Cortex of kidney (tissue), 1 donor: ENCODE measurements at places on chromosomes 5 and 9.

- no peak for DNase-seq
Measured at GRCh38 chr5:57368010-57368409, 114.6 kb downstream of the ACTBL2 start.

DNA sequence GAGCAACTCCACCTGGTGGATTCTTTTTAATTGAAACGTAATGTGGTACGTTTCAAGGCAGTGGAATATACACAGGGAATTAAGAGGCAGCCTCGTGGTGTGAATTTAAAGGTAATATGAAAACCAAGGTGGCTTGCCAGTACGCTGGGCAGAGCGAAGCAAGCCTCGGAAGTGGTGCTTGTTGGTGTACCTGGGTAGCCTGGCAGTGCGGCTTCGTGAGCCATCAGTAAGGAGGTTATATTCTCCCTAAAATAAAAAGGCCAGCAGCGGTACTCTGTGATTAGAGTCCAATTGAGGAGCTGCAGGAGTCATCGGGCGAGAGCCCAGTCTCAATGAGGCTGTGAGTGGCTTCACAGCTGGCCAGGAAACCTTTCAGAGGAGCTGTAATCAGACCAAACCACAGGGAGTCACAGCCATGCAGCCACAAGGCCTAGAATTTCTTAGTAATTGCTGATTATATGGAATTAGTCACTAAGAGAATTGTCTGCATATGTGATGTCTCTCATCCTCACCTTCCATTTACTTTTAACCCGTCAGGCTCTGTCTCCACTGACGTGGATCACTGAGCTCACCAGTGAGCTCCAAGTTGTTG, 57.7 kb downstream of the DCP2 start:
- DNase-seq: no peak

- DNase-seq: no peak
Measured at GRCh38 chr9:91836515-91836914, 113.5 kb downstream of the ROR2 start.

- no peak for DNase-seq
Measured at GRCh38 chr5:74094096-74094781, 468.2 kb downstream of the ARHGEF28 start.

GRCh38 chr5:76365561-76365960, 37.5 kb upstream of the IQGAP2 start:
- DNase-seq: no peak

- no peak for DNase-seq
Measured at GRCh38 chr9:108972626-108973209, 38.5 kb downstream of the ABITRAM start.

GRCh38 chr9:38278931-38279679, 113.4 kb upstream of the ALDH1B1 start:
- no peak for DNase-seq

DNA sequence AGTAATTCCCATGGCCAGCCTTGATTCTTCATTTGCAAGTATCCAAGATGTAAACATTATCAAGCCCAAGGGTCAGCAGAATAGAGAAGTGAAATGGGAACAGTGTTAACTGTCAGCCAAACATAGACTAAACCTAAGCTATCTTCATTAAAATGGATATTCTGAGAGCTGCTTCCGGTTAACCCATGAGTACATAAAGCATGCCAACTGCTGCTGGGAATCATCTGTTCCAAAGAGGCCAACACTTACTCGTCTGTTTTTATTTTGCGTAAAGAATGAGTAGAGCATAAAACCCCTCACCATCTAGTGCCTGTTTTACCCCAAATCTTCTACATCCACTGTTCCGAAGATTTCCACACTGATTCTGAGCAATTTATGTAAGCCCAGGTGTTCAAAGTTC, 257.6 kb downstream of the GLIS3 start:
- no peak for DNase-seq

GRCh38 chr9:3179711-3180110, 335.8 kb upstream of the PUM3 start:
- no peak for DNase-seq

DNA sequence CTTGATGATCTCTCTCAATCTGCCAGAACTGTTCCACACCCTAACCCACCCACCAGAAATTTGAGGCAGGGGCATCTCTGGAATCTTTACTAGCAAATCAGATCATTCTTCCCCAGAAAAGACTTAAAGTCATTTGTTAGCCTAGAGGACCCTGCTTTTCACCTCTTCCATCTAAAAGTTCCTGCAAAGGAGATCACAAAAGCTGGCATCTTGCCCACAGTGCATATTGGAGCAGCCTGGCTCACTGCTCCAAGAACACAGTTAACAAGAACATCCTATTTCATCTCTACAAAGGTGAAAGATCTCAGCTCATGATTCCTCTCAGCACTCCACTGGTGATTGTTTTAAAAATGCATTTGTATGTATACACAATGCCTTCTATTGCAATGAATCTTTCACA, 36.3 kb downstream of the GABRP start:
- DNase-seq: no peak

- no peak for DNase-seq
Measured at GRCh38 chr5:139838381-139839197, 43.0 kb downstream of the PSD2 start.

DNA sequence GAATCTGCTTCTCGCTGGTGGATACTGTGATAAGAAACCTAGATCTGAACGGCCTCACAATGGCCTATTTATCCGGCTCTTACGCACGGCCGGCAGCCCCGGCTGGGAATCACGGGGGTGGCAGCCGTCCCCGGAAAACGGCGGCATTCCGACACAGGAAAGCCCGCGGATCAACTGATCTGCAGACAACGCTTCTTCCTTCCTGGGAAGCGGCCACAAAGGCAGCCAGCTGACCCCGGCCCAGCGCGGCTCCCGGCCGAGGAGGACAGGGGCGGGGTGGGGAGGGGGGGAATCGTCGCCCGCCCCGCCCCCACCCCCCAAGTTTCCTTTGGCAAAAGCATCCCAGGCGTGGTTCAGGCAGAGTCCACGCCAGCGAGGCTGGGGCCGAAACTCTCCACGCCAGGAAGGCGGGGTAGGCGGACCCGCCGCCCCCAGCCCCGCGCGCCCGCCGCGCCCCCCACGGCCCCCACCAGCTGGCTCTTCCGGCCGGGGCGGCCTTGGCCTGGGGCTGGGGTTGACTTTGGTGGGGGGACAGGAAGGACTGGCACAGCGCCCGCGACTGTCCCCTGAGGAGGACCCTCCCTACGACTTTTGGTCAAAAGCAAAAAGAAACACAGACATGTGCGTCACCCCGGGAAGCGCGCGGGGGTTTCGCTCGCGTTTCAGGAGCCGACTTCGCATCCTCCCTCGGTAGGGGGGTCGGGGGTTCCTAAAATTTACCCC, 247.7 kb upstream of the ANKRD55 start:
- DNase-seq: no peak

DNA sequence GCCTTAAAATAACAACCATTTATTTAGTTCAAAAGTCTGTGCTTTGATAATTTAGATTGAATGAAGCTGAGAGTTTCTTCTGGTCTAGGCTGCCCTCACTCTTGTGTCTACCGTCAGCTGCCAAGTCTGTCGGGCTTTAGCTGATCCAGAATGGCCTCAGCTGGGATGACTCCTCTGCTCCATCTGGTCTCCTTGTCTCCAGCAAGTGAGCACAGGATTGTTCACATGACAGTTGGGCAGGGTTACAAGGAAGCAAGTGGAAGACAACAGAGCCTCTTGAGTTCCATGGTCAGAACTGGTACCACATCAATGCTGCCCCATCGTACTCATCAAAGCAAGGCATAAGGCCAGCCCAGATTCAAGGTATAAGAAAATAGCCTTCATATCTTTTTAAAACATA, 9.0 kb downstream of the HTR1A start:
- DNase-seq: no peak

GRCh38 chr5:122864400-122864799, 19.0 kb downstream of the SNX24 start:
- DNase-seq: no peak

DNA sequence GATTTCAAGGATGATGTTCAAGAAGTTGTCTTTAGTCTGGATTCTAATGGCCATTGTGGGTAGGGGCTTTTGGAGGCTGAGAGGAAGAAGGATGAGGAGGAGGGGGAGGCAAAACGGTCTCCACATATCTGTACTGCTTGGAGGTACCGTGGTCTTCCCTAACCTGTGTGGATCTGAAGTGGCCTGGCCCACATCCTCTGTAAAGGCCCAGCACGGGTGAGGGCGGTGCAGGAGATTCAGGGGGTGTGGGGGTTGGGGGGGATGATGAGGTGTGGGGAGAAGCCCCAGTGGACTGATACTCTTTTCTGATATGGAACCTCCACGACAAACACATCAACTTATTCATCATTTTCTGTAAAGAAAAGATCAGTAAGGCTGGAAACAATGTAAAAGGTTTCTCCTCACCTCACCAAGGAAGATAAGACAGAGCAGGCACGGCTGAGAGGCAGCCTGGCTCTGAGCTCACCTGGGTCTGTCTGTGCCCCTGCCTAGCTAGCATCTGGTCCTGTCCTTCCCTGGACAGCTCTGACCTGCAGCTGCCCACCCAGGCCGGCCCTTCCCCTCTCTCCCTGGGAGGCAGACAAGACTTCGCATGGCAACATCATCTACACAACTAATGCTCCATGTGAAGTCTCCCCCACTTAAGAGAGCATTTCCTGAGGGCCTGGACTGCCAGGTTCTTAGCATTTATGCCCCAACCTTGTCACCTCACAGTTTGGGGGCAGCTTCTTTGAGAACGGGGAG, 5.6 kb upstream of the IL3 start:
- DNase-seq: no peak

DNA sequence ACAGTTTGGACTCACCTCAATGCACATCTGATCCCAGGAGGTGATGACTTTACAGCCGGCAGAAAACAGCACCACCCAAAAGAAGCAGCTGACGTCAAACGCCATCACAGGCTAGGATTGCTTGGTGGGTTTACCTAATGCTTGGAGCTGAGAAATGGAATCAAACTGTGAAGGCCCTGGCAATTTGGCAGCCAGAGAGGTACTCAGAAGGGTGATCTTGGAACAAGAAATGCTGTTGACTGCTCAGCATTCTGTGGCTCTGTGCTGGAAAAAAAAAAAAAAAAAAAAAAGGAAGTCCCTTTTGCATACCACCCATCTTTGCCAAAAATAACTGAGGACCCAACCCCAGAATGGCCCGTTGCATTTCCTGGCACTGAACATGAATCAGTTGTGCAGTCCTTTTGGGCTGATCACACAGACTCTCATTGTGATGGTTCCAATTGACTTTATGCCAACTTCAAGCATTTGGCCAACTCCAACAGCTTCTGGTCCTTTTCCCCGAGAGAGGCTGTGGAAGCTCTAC, at the start of gene CD180:
Gene CD180 (minus strand): TSS at position 263 of the 523 bp plus-strand sequence. CDS start 158 bp downstream, at position 105.
- DNase-seq: no peak

DNA sequence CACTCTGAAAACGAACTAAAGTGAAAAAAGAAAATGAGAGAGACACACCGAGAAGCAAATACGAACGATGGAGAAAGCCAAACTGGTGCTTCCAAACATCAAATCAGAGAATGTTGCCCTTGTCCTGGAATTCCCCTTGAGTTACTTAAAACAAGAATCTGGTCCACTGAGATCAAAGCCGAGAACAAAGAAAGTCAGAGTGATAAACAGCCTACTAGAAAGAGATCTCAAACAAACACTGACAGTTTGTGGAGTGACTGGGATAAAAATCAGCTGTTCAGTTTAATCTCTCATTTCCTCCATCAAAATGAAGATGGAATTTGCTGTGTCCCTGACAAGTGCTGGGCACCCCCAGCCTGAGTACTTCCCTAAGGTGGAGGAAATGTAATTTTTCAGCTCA, 582.6 kb downstream of the NR2F1-AS1 start:
- no peak for DNase-seq

DNA sequence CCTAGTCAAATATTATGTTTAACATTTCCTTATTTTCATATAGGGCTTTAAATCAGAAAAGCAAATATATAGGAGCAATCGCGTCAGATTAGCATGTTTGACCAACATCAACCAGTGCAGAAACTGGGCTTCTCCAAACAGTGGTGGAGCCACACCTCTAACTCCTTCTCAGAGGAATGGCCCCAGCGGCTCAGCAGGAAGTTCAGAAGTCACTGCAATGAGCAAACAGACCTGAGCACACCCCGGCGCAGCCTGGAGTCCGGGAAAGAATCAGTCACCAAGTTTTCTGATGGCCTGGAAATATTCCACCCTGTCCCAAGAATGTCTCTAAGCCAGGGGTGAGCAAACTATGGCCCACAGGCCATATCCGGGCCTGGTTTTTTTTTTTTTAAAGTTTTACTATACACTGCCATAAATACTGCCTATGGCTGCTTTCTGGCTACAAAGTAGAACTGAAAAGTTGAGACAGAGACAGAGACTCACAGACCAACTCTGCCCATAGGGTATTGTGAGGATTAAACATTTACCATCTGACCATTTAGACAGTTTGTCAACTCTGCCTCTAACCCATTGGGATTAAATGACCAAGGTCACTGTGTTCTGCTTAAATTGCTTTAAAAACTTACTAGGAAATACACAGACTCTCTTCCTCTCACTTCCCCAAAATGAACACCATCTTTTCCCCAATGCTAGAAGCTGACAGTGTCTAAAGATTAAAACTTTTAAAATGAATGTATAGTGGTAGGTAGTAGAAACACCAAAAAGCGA, 5.4 kb downstream of the GOLM1 start:
- no peak for DNase-seq

DNA sequence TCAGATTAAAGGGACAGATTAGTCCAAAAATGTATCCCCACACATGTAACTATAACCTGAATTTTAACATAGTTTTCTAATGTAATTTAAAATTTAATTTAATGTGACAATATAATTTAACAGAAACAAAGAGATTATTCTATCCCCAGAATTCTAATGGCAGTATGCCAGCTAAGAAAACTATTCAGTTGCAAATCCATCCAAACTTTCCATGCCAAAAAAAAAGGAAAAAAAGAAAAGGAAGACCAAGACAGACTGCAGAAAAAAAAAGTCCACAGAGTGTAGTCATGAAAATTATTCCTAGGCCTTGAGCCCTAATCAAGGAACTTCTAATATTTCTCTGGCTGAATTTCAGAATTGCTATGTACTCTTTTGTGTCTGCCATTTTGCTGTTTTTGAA, 217.6 kb downstream of the CDH18 start:
- DNase-seq: no peak

DNA sequence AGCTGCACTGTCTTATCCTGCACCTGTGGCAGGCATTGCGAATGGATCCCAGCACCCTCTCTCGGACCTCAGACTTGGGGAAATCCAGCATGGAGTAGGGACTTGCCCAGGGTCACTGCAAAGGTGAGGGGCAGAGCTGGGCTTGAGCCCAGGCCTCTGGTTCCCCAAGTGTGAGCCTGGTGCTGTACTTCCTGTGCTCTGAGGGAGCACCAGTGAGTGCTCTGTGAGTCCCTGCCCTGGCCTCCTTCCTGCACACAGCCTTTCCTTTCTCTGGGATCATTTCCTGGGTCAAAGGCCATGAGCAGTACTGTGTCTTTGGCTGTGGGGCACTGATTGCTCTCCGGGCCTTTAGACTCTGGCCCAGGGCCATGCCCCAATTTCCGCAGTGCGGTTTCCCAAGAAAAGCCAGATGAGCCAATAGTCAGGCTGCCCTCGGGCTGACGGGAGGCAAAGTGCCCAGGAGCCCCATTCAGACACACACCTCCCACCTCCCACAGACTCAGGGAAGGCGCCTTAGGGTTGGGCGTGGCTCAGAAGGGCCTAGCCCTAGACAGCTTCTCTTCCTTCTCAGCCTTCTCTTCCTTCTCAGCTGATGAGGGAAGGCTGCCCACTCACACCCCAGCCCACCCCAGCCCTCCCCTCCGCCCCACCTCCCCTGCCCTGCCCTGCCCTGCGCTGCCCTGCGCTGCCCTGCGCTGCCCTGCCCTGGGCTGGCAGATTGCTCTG, 23.3 kb upstream of the TRIM14 start:
- no peak for DNase-seq
